ENCODE measurements at places on chromosomes 16 and 17. TPM values are rescaled to one million over a fixed set of nuclear protein-coding genes. Genes with fewer than 3 reads are reported as not detected.

- DNase-seq = no peak
Observed at GRCh38 chr16:53626161-53626560, 77.5 kb downstream of the RPGRIP1L start.

DNA sequence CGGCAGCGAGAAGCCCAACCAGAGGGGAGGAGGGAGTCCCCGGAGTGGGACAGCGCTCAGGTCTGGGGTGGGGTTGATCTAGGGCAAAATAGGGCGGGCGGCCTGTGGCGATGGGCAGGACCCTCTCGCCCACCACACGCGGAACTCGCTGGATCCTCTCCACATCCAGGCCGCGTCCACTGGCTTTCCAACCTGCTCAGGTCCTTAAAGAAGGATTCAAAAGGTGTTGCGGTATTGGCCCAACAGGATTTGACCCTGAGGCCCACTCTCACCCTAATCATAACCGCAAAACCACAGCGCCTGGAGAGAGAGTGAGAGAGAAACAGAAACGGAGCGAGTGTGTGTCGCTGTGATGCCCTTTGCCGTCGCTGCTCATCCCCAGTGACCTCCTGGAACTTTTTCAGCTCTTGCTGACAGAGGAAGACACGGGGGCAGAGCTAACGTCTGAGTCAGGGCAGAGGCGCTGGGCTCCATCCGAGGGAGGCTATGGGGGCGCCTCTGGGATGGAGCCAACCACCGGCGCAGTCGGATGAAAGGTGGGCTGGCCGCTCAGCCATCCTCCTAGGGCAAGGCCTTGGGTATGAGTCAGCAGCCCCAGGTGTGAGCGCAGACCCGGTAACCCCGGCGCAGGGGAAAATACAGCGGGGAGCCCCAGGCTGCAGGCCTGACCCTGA lies 16.7 kb upstream of the OR1F1 start:
- peak; percentile 23 for DNase-seq

DNA sequence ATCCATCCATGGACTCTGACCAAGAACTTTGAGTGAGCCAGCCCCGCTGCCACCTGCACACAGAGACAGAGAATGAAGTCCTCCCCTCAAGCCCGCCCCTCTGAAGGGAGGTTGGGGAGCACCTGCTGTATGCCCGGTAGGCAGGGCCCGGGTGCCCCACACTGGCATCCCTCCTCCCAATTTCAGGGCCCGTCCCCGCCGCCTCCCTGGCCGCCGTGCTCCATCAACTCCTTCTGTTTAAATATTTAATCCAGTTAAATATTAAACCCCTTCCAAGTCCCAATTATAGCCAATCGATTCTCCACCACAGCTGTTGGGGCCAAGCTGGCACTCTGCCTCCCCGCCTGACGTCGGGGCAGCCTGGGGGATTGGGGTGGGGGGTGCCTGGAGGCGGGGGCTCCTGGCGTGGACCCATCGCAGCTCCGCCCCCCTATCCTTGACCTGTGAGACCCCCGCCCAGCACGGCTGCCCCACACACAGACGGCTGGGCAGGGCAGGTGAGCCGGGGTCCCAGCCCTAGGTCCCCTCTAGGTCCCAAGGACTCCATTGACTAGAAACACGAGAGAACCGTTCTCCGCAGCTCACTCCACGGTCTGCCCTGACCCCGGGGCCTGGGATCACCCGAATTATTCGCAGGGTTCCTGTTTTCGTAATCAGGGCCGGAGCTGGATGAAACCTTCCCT lies 18.0 kb upstream of the CACNA1H start:
- DNase-seq = no peak

DNA sequence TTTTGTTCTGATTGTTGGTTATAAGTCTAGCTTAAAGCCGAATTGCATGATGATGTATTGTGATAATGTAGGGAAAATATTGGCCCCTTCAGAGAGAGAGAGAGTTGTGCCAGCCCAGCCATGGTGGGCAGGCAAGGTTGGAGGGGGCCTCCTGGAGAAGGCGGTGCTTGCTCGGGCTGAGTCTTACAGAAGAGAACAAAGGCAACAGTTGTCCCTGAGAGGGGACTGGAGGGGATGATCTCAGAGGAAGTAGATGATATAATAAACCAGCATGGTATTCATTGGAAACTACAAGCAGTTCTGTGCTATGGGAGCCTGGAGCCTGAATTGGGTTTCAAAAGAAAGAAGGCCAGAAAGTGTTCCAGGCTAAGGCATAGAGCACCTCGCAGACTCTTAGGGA lies 173.8 kb downstream of the RPTOR start:
- DNase-seq = no peak

- DNase-seq = peak; percentile 46
Observed at GRCh38 chr17:39738568-39738901, 797 bp downstream of the GRB7 start.

DNA sequence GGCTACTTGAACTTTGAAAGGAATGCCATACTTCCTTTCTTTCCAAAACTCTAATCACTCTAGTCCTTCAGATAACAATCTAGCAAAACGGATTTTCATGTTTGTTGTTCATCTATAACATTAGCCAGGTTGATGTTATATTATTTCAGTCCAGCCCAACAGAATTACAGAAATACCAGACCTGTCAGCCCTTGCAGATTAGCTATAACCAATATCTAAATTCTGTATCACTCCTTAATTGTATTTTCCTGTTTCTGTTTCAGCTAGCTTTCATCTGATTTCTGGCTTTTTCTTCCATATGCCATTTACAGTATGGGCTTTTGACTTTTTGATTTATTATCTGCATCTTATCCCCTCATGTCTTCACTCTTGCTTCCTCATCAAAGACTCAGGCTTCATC lies 479.8 kb upstream of the CDH8 start:
- DNase-seq = no peak

DNA sequence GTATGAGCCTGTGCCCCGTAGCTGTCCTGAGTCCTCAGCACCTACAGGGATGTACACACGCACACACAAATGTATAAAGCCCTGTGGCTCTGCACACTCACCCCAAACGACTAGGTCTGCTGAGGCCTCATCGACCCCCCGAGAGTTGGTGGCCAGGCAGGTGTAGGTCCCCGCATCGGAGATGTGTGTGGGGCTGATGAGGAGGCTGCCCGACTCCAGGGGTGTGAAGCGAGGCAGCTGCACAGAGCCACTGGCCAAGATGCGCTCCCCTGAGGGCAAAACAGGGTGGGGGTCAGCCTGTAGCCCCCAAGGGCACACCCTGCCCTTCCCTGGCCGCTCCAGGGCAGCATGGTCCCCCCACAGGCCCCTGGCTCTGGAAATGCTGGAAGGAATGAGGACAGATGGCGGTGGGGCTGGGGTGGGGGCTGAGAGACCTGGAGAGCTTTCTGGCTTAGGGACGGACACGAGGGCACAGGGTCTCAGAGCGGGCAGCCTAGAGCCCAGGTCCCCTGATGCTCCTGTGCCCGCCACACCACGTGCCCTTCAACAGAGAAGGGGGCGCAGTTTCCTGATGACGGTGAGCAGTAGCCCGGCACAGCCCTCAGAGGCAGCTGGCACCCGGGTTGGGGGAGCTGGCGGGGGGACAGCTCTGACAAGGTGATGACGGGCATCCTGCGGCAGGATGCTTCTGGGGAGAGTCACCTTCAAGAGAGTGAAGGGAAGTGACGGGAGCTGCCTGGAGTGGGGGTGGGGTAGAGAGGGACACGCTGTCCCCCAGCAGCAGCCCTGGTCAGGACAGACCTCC lies 119.8 kb upstream of the CDC42EP4 start:
- no peak for DNase-seq

DNA sequence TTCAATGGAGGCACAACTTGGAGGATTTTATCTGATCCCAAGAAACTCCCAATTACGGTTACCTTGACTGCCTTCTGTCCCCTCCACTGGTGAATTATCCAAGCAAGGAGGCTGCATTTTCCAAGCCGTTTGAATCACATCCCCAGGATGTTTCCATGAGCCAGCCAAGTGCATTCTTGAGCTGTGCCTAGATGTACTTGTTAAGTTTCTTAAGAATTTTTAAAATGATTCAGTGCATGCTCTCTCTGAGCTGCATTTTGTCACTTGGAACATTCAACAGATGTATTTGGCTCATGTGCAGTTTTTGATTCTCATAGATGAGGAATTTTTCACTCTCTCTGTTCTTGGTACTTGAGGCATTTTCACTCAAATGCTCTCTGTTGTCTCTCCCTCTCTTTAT lies 202.6 kb upstream of the MYOCD start:
- no peak for DNase-seq

DNA sequence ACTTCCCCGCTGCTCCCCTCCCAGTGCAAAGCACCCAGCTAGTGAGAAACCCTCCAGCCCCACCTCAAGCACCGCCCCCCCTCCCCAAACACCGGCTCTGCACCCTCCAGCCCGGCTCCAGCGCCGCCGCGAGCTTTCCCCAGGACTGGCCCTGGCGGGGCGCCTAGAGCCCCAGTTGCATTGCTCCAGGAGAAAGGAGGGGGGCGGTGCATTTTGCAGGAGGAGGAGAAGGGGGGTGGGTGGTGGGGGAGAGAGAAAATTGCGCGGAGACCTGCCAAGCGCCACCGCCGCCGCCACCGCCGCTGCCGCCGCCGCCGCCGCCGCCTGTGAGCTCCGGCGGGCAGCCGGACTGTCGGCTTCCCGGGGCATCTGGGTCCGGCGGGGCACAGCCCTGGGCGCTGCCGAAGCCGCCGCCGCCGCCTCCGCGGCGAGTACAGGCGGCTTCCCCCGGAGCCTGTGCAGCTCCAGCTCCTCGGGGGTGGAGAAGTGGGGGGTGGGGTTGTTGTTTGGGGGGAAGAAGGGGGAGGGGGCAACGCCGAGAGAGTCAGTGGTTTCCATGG lies 333 bp upstream of the NOG start:
- peak; percentile 16 for DNase-seq

GRCh38 chr16:56513972-56514371 lies 5.9 kb downstream of the BBS2 start:
- peak; percentile 62 for DNase-seq

DNA sequence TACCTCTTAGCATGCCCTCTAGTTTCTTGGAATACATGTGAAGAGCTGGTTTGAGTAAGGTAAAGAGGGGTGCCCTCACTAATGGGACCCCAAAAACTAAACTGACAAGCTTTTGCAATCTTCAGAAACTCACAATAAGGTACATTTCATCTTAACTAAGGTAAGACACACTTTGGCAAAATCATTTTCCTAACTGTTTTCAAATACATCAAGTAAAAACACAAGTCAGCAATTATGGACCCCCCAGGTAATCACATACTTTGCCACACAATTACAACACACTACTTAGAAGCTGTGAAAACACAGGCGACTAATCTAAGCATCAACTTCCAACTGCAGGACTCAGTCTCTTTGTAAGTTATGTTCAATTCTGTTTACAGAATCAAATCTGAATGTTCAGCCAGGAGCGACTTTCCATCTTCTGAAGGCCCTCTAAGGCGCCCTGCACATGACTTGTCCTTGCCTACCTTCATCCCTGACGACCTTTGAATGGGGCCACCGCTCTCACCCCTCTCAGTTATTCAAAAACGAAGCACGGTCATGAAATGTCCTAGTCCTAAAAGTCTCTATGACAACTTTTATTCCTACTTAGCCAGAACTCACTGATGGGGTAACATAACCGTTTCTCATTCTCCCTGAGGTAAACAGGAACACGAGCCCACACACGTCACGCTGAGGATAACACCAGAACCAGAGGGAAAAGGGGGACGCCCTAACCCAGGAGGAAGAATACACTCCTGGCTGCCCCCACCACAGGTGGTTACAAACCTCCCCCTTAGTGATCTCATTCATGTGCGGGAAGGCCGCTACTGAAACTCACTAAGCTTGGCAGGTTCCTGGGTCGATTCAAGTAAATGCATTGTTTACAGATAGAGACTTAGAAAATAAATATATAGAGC lies 5.5 kb downstream of the CREBBP start:
- DNase-seq = no peak

GRCh38 chr16:88019821-88020515 lies 68.7 kb downstream of the BANP start:
- DNase-seq = no peak

DNA sequence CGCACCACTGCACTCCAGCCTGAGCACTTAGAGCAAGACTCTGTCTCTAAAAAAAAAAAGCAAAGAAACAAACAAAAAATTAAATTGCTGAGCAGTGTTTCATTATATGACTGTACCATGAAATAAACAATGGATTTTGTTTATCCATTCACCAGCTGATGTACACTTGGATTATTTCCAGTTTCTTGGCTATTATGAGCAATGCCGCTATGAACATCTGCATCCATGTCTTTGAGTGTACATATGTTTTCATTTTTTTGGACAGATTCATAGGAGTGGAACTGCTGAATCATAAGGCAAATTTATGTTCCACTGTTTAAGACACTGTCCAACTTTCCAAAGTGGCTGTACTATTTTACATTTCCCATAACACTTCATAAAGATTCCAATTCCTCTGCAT lies 8.0 kb downstream of the RNF157 start:
- no peak for DNase-seq

ZP2 gene
- not detected for total RNA-seq

NRN1L gene
- total RNA-seq = 2.5 TPM

FOXJ1 gene
- total RNA-seq = 0.20 TPM

CDH8 gene
- not detected for total RNA-seq

OSGIN1 gene
- 0.77 TPM for total RNA-seq

MYH1 gene
- total RNA-seq = not detected

EVI2A gene
- total RNA-seq = 58.9 TPM

XAF1 gene
- 497 TPM for total RNA-seq
